Stimulated activated CD4-positive, alpha-beta T cell treated with anti-CD3 and anti-CD28 coated beads, Interleukin-12 subunit alpha, Interleukin-12 subunit beta, amount 100 ng/mL, for 24 hours (primary cell): ENCODE measurements at places on chromosomes 6 and 20.

- DNase-seq, result no peak
Observed at GRCh38 chr6:133352046-133352445, 110.9 kb downstream of the EYA4 start.

DNA sequence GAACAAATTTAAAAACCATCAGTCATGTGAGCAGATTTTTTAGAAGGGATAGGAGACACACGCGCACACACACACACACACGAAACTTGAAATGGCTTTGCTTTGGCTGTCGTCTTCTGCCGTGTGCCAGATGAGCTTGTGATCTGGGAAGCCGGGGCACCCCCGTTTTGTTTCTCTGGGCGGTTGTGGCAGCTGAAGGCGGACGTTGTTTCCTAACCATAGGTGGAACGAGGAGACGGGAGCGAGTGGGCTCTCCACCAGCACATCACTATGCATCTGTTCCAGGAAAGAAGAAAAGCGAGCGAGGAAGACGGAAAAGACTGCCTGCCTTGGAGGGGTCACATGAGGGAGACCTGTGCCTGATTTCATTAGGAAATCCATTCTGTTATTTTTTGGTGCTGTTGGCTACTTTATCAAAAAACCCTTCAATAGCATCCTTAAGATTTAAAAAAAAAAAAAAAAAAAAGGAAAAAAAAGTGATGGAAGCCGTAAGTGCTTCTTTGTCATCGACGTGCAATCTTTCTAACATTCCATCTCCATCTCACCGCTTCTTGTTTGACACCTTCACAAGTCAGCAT is 142.1 kb downstream of the DTNBP1 start:
- no peak for DNase-seq

GRCh38 chr6:104525677-104526322 is 333.9 kb downstream of the HACE1 start:
- peak; percentile 35 for DNase-seq

- DNase-seq, result no peak
Observed at GRCh38 chr6:103870970-103871369, 988.7 kb downstream of the HACE1 start.

DNA sequence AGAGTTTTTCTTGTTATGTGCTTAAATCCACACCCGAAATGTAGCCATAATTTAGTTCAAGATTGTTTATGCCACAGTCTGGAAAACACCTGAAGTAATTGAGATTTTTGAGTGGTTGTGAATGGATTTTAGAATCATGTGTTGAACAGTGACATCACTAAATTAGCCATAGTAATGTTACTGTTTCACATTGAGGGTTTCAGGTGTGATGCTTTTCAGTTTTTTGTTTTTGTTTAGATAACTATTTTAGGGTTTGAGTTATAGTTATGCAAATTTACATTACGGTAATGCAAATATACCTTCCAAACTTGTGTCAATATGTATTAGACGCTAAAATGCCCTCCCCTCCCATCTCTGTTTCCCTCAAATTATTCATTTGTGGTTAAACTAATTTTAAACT is 22.9 kb downstream of the QKI start:
- no peak for DNase-seq

DNA sequence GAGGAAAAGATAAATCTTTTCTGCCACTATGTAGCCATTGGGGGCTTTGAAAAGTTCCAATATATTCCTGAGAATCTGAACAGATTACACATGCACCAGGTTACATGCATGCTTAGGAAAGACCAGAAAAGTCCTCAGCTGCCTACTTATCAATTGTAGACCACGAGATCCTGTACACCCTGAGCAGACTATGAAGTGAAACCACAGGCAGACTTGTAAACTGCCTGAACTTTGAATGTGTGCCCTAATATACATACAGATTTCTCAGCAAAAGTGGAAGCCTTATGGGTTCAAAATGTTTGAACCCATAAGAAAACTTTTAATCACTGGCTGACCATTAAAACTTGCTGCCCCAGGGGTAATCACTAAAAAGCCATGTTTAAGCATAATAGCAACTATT is 273.5 kb upstream of the RUNX2 start:
- DNase-seq, result no peak

DNA sequence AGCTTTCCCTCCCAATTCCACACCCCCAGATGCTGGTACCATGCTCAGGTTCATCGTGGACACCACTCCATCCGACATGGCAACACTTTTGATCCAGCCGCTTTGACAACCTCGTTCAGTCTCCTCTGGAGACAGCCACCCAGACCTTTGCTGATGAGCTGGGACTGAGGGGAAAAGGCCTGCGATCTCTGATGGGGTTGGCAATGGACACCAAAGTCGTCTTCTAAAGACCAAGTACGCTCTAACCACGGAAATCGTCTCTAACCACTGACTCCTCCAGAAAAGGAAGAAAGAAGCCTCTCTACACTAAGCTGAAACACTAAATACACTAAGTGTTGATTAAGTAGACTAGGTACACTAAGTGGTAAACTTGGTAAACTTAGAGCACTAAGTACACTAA is 26.1 kb upstream of the HLA-E start:
- DNase-seq, result no peak

DNA sequence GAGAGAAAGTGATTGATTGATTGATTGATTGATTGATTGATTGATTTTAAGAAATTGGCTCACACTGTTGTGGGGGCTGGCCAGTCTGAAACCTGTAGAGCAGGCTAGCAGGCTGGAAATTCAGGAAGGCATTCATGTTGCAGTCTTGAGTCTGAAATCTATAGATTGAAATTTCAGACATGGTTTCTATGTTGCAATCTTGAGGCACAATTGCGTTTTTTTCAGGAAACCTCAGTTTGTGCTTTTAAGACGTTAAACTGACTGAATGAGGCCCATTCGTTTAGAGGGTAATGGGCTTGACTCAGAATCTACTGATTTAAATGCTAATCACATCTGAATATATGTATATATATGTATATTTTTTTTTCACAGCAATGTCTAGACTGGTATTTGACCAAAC is 106.3 kb downstream of the STXBP5 start:
- no peak for DNase-seq

GRCh38 chr20:54047720-54048119 is 22.7 kb downstream of the BCAS1 start:
- no peak for DNase-seq

GRCh38 chr6:28124971-28125353 is 553 bp downstream of the ZSCAN16 start:
- no peak for DNase-seq

DNA sequence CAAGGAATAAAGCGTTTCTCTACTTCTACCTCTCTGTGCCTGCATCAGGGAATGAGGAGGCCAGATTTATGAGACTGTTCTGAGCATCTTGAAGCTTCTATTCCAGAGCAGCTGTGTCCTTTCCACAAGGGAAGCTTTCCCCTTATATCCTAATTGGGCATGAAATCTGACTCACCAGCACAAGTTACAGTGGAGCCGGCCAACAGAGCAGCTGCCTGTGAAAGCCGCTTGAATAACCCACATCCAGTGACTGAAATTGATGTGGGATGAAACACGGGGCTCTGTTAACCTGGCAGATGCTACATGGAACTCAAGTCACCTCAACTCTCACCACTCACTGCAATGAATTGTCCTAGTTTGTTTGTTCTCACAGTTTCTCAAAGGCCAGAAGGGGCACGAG is 400.3 kb downstream of the TFAP2A start:
- DNase-seq, result no peak

GRCh38 chr20:43549416-43550065 is 9.3 kb upstream of the SGK2 start:
- DNase-seq, result no peak

- no peak for DNase-seq
Observed at GRCh38 chr6:135418040-135418760, 79.3 kb downstream of the AHI1 start.

GRCh38 chr6:122432816-122433215 is 33.4 kb downstream of the HSF2 start:
- no peak for DNase-seq

DNA sequence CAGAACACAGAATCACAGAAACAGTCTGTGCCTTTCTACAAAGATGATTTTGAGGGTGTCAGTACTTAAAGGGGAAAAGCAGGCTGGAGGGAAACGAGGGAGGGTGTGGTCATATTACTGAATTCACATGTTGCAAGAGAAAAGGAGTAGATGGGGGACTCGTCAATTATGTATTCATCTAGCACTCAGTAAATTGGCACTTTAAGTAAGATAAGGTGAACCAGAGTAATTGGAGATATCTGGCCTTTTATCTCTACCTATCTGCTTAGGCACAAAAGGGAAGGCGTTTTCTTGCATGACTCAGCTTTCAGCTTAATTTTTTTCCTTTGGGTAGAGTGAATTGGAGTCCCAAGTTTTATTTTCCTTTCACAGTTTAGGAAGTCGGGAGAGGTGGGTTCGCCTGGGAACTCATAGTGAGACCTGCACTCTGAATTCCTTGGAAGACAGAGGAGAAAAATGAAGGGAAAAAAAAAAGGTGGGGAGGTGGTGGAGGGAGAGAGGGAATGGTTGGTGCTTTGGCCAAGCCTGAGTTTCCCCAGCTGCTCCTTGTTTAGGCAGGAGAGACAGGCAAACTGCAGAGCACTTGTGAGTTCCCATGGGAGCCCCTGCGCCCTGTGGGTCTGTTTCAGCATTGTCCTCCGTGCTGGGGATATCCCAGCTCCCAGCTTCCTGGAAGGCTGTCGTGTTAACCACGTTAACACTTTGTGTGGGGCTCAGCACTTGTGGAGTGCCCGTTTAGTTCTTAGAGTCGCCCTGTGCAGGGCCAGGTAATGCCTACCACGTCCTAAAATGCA is 19.7 kb upstream of the GTSF1L start:
- no peak for DNase-seq

DNA sequence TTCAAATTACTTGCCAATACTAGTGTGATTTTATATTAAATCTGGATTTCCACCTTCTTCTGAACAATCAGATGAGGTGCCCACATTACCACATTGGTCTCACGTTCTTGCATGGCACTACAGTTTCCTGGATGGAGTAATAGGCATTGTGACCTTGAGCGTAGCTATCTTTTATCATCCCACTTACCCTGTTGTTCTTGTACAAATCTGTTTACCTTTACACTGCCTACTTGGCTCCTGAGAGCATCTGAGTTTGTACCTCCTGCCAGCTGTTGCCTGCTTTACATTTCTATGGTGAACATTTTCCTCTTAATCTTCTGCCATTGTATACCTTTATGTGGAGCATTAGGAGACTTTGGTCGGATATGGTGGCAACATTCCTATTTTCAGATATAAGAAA is 90.7 kb downstream of the AKAP7 start:
- DNase-seq, result no peak

DNA sequence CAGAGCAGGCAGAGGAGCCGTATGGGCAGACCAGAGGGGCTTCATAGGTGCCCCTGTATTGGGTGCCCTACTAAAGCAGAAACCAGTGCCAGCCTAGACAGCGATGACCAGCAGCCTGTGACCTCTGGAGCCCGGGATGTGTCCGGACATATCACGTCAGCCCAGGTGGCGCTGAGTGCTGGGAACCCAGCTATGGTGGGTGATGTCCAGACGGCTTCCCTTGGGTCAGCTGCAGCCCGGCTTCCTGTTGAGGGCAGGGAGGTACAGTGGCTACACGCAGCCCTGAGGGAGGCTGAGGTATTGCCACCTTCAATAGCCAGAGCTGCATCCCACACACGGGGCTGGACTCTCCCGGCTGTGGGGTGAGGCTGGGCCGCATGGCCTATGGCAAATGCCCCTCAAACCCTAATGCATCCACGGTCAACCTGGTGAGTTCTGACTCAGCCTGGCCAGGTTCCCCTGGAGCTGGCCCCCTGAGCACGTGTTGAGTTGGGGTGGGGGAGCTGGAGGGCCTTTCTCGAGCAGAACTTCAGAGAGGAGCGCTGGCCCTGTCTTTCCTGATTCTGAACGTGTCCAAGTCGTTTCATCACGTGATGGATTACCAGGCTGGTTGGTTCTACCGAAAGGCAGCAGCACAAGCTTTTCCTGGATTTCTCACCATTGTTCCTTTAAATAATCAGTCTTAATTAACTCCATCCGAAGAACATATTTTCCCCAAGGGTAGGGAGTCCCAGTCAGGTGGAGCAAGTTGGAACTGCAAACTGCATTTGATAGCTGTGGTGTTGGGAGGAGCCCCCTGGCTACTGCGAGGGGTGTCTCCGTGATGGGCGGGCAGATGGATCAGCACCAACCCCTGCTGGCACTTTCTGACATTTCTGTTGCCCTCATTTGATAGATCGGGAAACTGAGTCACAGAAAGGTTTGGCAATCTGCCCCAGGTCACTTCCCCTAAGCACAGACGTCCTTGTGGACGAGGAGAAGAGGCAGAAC is 7.1 kb upstream of the MYT1 start:
- DNase-seq, result no peak

DNA sequence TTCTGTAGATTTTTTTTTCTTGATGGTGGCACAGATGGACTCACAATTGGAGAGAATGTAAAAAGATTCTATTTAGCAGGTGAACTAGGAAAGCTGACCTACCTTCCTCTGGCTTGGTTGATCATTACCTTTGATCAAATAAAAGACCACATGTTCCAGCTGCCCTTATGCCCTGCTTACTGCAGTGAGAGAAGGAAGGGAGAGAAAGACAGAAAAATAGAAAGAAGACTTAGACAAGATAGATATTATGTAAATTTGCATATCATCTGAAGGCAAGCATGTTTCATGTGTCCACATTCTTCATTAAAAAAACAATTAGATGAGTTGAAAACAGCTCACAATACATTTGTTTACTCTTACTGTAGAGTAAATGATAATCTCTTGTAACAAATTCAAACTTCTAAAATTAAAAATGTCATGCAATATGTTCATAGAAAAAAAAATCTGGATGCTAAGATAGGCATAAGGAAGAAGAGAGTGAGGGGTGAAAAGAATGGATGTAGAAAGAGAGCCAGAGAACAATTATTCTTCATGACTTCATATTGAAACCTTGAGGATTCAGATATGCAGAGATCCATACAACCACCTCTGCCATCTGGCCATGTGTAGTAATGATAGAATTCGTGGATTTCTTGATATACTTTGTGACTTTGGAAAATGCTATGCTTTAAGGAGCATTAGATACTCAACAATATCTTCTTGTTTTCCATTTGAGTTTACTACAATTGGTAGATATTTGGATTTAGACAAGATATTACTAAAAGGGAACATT is 71.7 kb downstream of the RFX6 start:
- DNase-seq, result no peak

GRCh38 chr6:12060780-12061609 is 48.9 kb downstream of the HIVEP1 start:
- DNase-seq, result peak; percentile 52
